Astrocyte (in vitro differentiated cells and primary cell): ENCODE measurements at places on chromosomes 6 and 20.

GRCh38 chr6:14423955-14424354, 306.4 kb downstream of the CD83 start:
- no peak for DNase-seq

GRCh38 chr20:50628332-50628731, 63.0 kb downstream of the RIPOR3 start:
- DNase-seq = no peak

- no peak for DNase-seq
These were observed 1.4 kb upstream of the PTPRT start for GRCh38 chr20:43191143-43191542.

- no peak for DNase-seq
These were observed 176.8 kb downstream of the CD83 start for GRCh38 chr6:14294270-14294951.

- DNase-seq = no peak
These were observed 74.9 kb upstream of the TOX2 start for GRCh38 chr20:43839793-43840199.

DNA sequence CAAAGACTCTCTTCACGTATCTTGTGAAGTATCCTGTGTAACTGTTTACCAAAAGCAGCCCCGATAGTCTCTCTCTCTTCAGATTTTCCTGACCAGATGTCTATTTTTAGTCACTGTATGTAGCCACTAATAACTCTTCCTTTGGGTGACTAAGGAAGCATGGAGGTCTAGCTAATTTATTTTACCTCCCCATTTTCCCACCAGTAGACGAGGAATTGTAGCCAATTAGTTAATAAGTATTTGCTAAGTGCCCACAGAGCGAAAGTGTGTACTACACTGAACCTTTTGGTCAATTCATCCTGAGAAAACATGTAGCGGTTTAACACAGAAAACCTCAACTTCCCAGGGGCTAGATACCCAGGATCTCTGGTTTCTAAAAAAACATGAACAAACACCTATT, 180.6 kb downstream of the TBX18 start:
- DNase-seq = peak; percentile 23

DNA sequence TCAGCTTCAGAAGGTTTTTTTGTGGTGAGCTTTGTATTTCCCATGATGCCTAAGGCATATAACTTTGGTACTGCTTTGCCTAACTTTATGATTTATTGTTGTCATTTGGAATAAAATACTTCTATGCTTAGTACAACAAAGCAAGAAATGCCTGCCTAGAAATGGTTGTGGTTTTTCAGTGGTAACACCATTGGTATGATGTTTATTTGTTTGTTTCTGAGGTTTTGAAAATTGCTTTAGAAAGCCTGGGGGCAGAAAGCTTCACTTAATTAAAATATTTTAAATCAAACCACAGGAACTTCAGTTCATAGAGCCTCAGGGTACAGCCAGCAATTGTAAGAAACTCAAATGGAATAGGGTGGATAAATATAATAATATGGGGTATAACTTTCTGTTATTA, 351.2 kb upstream of the MAP3K7 start:
- peak; percentile 10 for DNase-seq

- DNase-seq = peak; percentile 18
These were observed 533.3 kb downstream of the HACE1 start for GRCh38 chr6:104326173-104327001.

- no peak for DNase-seq
These were observed 7.3 kb downstream of the TFAP2D start for GRCh38 chr6:50720623-50721022.

DNA sequence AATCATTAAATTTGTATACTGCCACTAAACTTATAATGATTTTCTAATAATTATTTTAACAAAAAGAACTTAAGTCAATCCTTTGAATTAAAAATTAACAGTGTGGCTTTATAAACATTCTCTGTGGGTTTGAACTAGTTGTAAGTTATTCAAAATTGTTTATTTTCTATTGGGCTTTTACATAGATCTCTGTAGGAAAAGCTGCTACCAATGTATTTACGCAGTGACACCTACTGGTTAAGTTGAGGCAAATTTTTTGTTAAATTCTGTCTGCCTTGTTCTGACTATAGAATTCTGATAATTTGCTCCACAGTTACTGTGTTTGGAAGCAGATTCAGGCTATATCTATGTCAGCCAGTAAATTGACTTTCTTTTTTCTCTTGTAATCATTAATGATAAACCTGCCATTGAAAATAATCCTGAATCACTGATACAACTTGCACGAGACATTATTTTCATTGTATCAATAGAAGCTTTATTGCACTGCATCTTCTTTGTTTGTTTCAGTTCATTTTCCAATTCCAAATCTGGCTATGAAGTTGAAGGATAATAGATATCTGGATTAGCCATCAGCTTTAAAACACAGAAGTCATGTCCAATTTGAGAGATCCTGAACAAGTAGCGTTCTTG, 66.0 kb upstream of the UTRN start:
- peak; percentile 35 for DNase-seq

DNA sequence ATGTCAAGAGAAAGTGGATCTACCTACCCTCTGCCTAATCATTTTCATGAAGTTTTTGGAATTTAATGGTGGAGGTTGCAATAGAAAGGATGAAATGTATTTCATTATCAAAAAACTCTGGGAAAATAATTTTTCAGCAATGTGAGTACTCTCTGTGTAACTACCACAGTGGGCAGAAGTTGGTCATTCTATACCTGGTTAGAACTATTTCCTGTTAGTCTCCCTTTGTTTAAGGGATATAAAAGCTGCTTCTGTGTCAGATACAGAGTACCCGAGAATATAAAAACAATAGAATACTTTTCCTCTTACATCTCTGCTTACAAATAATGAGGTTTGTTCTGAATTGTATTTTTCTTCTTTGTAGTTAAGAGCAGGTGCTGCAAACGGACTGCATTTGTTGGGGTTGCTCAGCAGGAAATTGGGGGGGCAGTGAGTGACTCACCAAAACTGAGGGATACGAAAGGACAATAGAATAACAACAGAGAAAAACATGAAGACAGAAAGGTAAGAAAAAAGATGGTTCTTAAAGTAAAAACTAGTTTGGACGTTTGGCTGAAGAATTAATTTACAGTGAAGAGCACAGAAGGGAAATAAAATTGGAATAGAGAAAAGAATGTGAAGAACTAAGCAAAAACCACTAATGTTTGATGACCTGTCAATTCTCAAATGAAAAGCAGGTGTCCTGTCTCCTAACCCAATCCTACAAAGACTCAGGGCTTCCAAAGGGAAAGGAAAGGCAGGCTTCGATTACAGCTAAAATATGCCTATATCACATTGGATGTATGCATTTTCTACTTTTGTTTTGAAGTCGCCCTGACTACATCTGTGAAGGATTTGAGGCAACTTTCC, 703.1 kb downstream of the RFPL4B start:
- DNase-seq = peak; percentile 58

- DNase-seq = peak; percentile 40
These were observed at the start of gene B4GALT5 for GRCh38 chr20:49713753-49714712. Gene B4GALT5, minus strand, starts transcription at chr20:49713878. Its CDS starts 188 bp downstream, at chr20:49713690.

GRCh38 chr6:157563611-157564284, 182.8 kb downstream of the ZDHHC14 start:
- DNase-seq = peak; percentile 10

- peak; percentile 71 for DNase-seq
These were observed 133.9 kb downstream of the ZDHHC14 start for GRCh38 chr6:157514659-157515496.

DNA sequence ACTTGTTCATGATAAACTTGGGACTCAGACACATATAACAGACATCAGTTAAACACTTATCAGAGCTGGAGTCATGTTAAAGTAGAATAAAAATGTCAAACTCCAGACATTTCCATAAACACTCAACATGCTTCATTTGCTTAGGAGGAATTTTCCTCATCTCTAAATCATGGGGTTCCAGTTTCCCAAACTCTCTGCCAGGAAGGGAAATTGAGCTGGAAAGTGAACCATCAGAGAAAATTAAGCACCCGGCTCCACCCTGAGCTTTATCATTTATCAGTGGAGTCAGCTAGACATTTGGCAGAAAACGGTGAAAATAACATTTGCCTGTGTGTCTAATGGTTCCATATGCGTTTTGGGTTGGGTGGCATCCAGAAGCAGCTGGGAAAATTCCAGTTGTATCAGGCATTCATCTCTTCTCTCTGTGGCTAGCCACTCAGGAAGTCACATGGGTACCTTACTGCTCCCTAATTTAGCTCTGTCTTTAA, 25.3 kb upstream of the ZNFX1 start:
- peak; percentile 89 for DNase-seq

- DNase-seq = no peak
These were observed 23.7 kb upstream of the TMEM14A start for GRCh38 chr6:52647199-52647598.

- peak; percentile 80 for DNase-seq
These were observed 100.4 kb downstream of the JAG1 start for GRCh38 chr20:10573273-10573950.
